ENCODE measurements at places on chromosomes 3 and 15. TPM values are rescaled to one million over a fixed set of nuclear protein-coding genes. Genes with fewer than 3 reads are reported as not detected.

Gene RTP4
- 1.9 TPM for total RNA-seq

DNA sequence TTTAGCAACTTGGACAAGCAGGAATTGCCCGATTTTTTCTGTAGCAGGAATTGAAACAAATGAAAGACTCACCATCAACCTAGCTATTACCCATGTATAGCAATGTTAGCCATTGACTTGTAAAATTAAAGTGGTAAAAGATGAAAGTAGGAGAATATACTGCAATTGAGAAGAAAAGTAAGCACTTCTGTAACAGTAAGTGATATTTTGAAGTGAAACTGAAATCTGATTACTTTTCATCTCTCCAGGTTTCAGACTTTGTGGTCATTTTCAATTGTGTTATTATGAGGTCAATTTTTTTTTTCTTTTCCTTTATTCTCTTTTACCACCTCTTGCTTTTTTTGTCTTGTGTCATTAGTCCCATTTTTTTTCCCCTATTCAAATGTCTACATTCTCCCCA lies 1078.2 kb downstream of the ZPLD1 start:
- H3K36me3 ChIP-seq = no peaks in the 10 kb centered on the region
- no peak for DNase-seq
- H3K27ac ChIP-seq = no peak overlapping the region

DNA sequence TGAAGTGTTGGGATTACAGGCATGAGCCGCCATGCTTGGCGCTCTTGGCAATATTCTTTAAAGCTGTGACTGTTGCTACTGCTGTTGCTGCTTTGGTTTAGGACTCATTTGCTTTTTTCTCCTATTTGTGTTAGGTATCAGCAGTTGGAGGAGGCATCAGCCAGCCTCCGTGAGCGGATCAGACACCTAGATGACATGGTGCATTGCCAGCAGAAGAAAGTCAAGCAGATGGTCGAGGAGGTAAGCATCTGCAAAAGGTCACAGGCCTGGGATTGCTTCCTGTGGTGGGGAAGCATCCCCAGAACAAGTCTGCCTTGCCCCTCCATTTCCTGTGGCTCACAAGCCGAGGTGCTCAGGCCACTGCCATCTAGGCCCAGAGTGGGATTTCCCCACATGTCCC lies 47.6 kb downstream of the MYZAP start:
- H3K36me3 ChIP-seq = no peaks in the 10 kb centered on the region
- H3K27ac ChIP-seq = no peak overlapping the region
- no peak overlapping the region for H3K4me3 ChIP-seq
- no peaks in the 10 kb centered on the region for H3K27me3 ChIP-seq

- H3K27me3 ChIP-seq = no peaks in the 10 kb centered on the region
- no peak overlapping the region for H3K4me3 ChIP-seq
- no peaks in the 10 kb centered on the region for H3K36me3 ChIP-seq
- H3K27ac ChIP-seq = no peak overlapping the region
Measured at GRCh38 chr3:29427266-29428103, 146.6 kb downstream of the RBMS3 start.

- no peak overlapping the region for H3K4me3 ChIP-seq
- no peak overlapping the region for H3K27ac ChIP-seq
- no peaks in the 10 kb centered on the region for H3K27me3 ChIP-seq
- DNase-seq = no peak
Measured at GRCh38 chr3:50221051-50221410, 15.0 kb upstream of the GNAI2 start.

DNA sequence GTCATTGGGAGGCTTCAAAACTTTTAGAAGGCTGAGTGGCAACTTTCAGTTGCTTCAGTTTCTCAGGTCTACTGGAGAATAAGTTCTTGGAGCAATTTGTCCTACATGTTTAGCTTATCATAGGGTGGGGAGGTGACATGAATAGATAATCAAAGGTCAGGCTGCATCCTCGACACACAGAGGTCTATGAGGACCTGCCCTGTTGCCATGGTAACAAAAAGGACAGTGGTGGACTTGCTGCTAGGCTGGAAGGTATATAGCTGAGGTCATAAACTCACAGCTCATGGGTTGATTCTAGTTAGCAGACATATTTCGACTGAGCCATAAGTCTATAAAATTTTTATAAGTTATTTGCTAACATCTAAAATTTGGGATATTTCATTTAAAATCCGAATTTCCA lies 267.0 kb downstream of the THRB start:
- no peak overlapping the region for H3K27ac ChIP-seq
- no peaks in the 10 kb centered on the region for H3K4me1 ChIP-seq
- no peaks in the 10 kb centered on the region for H3K36me3 ChIP-seq
- no peak for DNase-seq
- no peaks in the 10 kb centered on the region for H3K27me3 ChIP-seq

GRCh38 chr15:58553365-58553918 lies 121.7 kb downstream of the LIPC start:
- no peak overlapping the region for H3K4me3 ChIP-seq
- H3K36me3 ChIP-seq = no peaks in the 10 kb centered on the region
- H3K27ac ChIP-seq = no peak overlapping the region
- H3K4me1 ChIP-seq = peaks cover 17% of the 10 kb centered on the region

GRCh38 chr15:27784107-27784506 lies 315.0 kb downstream of the OCA2 start:
- H3K36me3 ChIP-seq = no peaks in the 10 kb centered on the region
- no peaks in the 10 kb centered on the region for H3K27me3 ChIP-seq
- no peak for DNase-seq
- H3K4me1 ChIP-seq = no peaks in the 10 kb centered on the region
- H3K27ac ChIP-seq = no peak overlapping the region

- no peaks in the 10 kb centered on the region for H3K27me3 ChIP-seq
- peak; percentile 74 for DNase-seq
- H3K36me3 ChIP-seq = no peaks in the 10 kb centered on the region
- H3K4me1 ChIP-seq = no peaks in the 10 kb centered on the region
- H3K4me3 ChIP-seq = no peak overlapping the region
Measured at GRCh38 chr15:50066202-50066601, 52.8 kb downstream of the ATP8B4 start.

DNA sequence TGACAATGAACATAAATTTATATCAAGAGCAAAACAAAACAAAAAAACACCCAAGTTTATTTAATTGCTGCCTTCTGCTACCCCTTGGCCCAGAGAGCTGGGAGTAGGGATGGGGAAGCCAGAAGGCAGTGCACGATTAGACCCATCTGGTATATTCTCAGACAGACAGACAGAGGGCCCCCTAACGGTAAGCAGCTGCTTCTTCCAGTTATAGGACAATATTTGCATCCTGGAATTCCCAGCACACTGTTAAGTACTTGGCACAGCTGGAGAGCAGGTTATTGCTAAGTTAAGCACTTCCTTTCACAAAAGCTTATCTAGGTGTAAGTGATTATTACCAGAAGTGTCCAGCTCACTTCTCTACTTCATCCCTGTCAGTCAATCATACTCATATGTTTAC lies 39.3 kb downstream of the C2CD4B start:
- no peak overlapping the region for H3K27ac ChIP-seq
- H3K36me3 ChIP-seq = no peaks in the 10 kb centered on the region
- H3K27me3 ChIP-seq = no peaks in the 10 kb centered on the region
- peak; percentile 58 for DNase-seq
- H3K4me3 ChIP-seq = no peak overlapping the region

GRCh38 chr3:78689378-78689777 lies 1078.4 kb downstream of the ROBO1 start:
- no peak overlapping the region for H3K4me3 ChIP-seq
- H3K27me3 ChIP-seq = no peaks in the 10 kb centered on the region
- H3K4me1 ChIP-seq = peaks cover 9% of the 10 kb centered on the region
- 0 out of 2 replicates have a peak, but pooled peaks cover 7% of the 10 kb centered on the region for H3K36me3 ChIP-seq

Gene KLHDC8B
- 22.5 TPM for total RNA-seq

GRCh38 chr3:5160321-5160720 lies 27.2 kb upstream of the EDEM1 start:
- peaks cover 28% of the 10 kb centered on the region for H3K4me1 ChIP-seq
- H3K4me3 ChIP-seq = no peak overlapping the region
- H3K36me3 ChIP-seq = no peaks in the 10 kb centered on the region
- no peak overlapping the region for H3K27ac ChIP-seq
- no peaks in the 10 kb centered on the region for H3K27me3 ChIP-seq
- DNase-seq = no peak

GRCh38 chr15:58517252-58517681 lies 85.5 kb downstream of the LIPC start:
- H3K27ac ChIP-seq = no peak overlapping the region
- H3K4me1 ChIP-seq = peaks cover 18% of the 10 kb centered on the region
- H3K36me3 ChIP-seq = no peaks in the 10 kb centered on the region
- no peak overlapping the region for H3K4me3 ChIP-seq
- H3K27me3 ChIP-seq = no peaks in the 10 kb centered on the region

GRCh38 chr15:49101536-49101935 lies 53.9 kb downstream of the COPS2 start:
- peaks cover 40% of the 10 kb centered on the region for H3K36me3 ChIP-seq
- H3K4me3 ChIP-seq = no peak overlapping the region
- H3K27me3 ChIP-seq = no peaks in the 10 kb centered on the region

DNA sequence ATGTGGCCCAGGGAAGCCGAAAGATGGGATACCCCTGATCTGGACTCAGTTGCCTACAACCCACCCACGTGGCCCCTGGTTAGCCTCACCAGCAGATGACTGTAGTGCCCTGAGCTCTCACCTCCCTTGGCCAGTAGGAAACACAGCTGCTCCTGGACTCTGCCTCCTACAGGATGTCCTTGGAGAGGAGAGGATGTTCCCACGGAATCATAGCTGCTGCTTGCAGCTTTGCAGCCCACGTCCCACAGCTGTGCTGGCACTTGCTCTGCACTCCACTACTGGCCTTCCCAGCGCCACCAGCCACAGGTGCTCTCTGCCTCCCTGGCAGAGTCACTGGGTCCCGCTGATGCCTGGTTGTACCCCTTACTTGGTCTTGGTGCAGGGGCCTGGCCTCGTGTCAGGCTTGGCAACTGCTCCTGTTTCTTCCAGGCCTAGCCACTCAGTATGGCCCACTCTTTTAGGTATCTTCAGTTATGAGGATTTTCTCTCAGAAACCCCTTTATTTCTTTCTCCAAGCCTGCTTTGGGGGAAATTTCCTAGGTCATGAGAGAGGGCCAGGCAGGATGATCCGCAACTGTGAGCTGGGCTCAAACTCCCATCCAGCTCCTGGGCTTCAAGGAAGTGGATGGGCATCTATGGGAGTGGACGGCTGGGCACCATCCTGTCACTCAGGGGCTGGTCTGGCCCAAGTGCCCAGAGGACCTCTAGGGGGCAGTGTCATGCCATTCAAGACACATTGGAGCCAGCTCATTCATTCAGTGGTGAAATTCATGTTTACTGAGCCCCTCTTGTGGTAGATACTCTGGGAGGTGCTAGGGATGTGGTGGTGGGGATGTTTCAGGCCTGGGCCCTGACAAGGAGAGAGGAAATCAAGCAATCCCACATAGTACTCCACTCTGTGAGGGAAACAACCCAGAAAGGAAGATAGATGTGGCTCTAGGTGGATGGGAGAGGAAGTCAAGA lies 16.2 kb upstream of the VILL start:
- H3K4me1 ChIP-seq = no peaks in the 10 kb centered on the region
- H3K36me3 ChIP-seq = peaks cover 7% of the 10 kb centered on the region
- H3K27me3 ChIP-seq = no peaks in the 10 kb centered on the region
- no peak overlapping the region for H3K27ac ChIP-seq
- peak; percentile 72 for DNase-seq
- H3K4me3 ChIP-seq = no peak overlapping the region

GRCh38 chr3:121894301-121894990 lies at the start of gene SLC15A2:
Gene SLC15A2 (plus strand): TSS chr3:121894401. CDS start chr3:121894477, 76 bp downstream.
- H3K36me3 ChIP-seq = no peaks in the 10 kb centered on the region
- no peak within 1 kb of the TSS for H3K27ac ChIP-seq
- H3K4me3 ChIP-seq = no peak within 1 kb of the TSS
- no peaks in the 10 kb centered on the region for H3K4me1 ChIP-seq
- DNase-seq = no peak

- H3K4me1 ChIP-seq = peaks cover 22% of the 10 kb centered on the region
- no peaks in the 10 kb centered on the region for H3K36me3 ChIP-seq
- H3K4me3 ChIP-seq = no peak overlapping the region
- no peak for DNase-seq
- H3K27ac ChIP-seq = no peak overlapping the region
- H3K27me3 ChIP-seq = no peaks in the 10 kb centered on the region
Measured at GRCh38 chr3:8579096-8579495, 65.5 kb downstream of the SSUH2 start.

DNA sequence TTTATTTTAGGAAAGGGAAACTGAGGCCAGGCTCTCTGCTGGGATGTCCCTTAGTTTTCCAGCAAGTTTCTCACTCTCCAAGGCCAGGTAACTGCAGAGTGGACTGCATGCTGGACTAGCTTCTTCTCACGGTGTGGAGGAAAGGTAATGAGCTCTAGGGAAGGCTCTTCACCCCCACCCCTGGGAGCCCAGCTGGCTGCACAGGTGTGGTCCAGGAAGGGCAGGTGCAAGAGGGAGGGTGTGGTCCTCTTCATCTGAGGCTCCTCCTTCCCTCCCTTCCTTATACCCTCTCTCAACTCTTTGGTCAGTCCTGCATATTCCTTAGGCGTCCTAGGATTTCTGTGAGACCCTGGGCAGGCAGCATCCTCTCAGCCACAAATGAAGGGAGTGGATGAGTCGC lies 33.9 kb downstream of the RNU5B-1 start:
- no peak overlapping the region for H3K27ac ChIP-seq
- H3K27me3 ChIP-seq = peaks cover 21% of the 10 kb centered on the region
- no peak for DNase-seq
- no peaks in the 10 kb centered on the region for H3K36me3 ChIP-seq
- H3K4me1 ChIP-seq = no peaks in the 10 kb centered on the region
- no peak overlapping the region for H3K4me3 ChIP-seq

DNA sequence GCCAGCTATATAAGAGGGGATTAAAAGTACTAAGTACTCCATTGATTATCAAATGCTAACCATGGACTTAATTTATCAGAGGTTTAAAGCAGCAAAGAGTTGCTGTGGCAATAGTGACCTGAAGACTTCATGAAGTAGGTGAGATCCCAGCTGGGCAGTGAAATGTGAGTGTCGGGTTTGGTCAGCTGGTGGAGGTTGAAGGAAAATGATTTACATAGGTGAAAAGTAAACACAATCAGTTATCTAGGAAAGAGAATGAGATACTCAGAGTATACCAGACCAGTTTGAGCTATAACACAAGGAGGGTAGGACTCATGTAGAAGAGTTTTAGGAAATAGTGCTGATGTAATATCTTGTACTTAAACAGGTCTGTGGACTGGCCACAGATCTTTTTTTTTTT lies 16.5 kb upstream of the FBXO22 start:
- no peak overlapping the region for H3K27ac ChIP-seq
- peaks cover 9% of the 10 kb centered on the region for H3K36me3 ChIP-seq
- no peaks in the 10 kb centered on the region for H3K27me3 ChIP-seq
- H3K4me1 ChIP-seq = peaks cover 28% of the 10 kb centered on the region
- no peak overlapping the region for H3K4me3 ChIP-seq
- no peak for DNase-seq

DNA sequence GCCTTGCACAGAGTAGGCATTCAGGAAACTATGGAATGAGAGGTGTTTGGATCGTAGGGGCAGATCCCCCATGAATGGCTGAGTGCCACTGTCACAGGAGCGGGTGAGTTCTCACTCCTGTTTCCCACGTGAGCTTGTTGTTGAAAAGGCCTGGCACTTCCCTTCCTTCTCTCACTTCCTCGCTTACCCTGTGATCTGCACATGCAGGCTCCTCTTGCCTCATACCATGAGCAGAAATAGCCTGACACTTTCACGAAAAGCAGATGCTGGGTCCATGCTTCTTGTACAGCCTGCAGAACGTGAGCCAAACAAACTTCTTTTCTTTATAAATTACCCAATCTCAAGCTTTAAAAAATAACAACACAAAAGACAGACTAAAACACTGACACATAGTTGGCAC lies 55.4 kb downstream of the AGBL1 start:
- no peaks in the 10 kb centered on the region for H3K27me3 ChIP-seq
- no peaks in the 10 kb centered on the region for H3K4me1 ChIP-seq
- H3K36me3 ChIP-seq = no peaks in the 10 kb centered on the region
- H3K27ac ChIP-seq = no peak overlapping the region
- no peak overlapping the region for H3K4me3 ChIP-seq
